ENCODE measurements at places on chromosomes 3 and 15.
A peak's percentile ranks its signal among the peaks of the same experiment; 100 is the strongest.

DNA sequence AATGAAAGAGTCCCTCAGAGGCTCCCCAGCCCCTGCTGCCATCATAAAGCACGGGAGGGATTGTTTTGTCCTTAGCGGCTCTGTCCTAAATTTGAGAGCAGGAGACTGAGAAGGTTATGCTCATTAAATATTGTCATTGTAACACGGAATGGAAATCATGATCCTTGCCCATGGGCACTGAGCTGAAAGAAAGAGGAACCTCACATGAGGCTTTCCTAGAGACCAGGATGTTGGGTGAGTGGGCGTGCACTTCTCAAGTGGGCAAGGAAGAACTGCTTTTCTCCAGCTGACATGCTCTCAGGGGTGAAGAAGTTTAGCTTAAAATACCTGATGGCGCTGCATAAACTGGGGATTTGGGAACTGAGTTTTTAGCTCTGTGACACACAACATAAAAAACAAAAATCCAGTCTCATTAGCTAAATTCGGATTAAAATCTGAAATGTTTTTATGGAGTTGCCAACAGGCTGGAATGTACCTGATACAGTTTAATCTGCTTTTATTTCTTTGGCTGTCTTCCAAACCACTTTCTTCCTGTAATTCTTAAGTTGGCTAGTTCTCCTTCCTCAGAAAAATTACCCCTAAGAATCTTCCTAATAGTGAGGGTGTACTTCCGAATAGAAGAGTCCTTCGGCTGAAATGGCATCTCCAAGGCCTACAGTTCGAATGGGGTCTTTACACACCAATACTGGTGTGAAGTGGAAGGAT, 31.7 kb downstream of the ADPGK start:
- no peak for DNase-seq

- DNase-seq, result no peak
Observed at GRCh38 chr3:188734395-188734794, 437.4 kb upstream of the TPRG1 start.

GRCh38 chr3:186413615-186414415, 51.8 kb upstream of the DGKG start:
- DNase-seq, result no peak

DNA sequence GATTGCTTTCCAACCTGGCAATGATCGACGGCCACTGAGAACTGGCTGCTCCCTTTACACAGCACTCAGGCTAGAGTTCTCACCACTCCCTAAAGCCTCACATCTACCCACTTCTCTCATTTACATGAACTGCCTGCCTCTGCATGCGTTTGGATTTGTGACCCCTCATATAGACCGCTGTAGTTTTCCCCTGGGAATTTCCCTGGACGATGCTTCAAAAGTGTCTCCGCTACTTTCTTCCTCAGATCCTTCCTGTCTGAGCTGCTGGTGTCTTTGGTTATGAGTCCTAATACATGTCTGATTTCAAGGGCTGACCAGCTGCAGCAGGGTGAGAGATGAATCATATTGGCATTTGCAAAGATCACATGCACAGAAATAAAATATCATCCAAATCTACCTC, 116.7 kb upstream of the ETV5 start:
- DNase-seq, result no peak

- no peak for DNase-seq
Observed at GRCh38 chr3:166986000-166986399, 394.1 kb downstream of the ZBBX start.

DNA sequence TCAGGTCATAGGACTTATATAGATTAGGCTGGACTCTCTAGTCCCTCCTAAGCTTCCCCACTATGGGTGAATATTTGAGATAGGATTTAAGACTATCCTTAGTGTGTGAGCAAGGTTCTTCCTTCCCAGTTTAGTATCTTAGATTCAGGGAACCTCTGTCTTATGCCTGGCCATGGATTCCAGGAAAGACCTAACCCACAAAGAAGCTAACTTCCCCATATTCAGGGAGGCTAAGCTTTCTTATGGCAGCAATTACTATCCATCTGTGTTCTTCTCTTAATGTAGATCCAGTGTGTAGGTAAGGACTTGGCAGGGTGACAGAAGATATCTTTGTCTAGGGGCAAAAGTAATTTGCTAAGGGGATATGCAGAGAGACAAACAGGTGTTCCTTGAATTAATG, 25.5 kb upstream of the PIK3R4 start:
- no peak for DNase-seq

GRCh38 chr3:106083854-106084253, 215.0 kb upstream of the CBLB start:
- DNase-seq, result no peak

DNA sequence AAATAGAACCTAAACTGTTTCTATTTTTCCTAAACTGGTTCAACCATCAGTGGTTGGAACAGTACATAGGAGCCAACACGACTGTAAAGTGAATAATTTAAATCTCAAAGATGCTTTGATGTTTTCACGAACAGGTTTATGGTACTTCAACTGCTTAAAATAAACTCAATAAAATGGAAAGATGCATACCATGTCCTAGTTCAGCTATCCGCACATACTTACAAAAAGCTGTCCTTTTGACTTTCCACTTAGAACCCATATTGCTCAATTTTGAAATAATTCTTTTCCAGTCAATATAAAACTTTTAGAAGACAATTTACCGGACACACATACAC, 902 bp downstream of the CMTM6 start:
- no peak for DNase-seq

DNA sequence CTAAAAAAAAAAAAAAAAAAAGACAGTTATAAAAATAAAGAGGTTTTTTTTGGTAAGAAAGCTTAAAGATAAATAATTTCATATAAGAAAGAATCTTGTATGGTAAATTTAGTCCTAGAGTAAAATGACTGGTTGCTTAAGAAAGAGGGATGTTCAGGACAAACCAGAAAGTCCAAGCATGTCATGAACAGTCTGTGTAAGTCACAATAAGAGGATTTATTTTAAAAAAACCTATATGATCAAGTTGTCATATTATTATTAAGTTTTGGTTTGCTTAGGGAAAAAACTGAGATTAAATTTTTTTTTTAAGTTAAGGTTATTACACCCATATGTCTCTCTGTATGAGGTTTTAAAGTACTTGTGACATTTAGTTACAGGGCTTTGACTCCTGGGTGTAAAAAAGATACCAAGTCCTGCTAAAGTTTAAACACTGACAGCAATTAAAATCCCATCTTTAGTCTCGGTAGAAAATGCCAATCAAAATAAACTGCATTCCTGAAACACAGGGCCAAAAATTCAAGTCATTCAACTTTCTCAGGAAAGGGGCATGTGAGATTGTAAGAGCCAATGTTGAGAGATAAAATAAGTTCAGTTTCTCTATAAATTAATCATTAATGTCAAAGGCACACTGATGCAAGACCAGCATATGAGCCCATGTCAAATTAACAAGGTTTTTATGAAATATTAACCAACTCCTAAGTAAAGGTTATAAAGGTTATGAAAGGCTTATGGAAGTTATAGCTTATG, 8.5 kb upstream of the BDH1 start:
- DNase-seq, result no peak

DNA sequence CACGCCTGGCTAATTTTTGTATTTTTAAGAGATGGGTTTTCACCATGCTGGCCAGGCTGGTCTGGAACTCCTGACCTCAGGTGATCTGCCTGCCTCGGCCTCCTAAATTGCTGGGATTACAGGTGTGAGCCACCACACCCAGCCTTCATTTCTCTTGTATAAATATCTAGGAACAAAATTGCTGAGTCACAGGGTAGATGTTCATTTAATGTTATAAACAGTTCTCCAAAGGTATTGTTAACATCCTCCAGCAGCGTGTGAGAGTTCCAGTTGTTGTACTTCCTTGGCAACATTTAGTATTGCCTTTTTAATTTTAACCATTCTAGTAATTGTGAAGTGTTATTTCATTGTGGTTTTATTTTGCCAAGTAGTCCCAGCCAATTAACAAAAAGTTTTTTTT, 23.6 kb upstream of the MTMR14 start:
- DNase-seq, result no peak

- no peak for DNase-seq
Observed at GRCh38 chr15:26098801-26099200, 235.7 kb upstream of the ATP10A start.

DNA sequence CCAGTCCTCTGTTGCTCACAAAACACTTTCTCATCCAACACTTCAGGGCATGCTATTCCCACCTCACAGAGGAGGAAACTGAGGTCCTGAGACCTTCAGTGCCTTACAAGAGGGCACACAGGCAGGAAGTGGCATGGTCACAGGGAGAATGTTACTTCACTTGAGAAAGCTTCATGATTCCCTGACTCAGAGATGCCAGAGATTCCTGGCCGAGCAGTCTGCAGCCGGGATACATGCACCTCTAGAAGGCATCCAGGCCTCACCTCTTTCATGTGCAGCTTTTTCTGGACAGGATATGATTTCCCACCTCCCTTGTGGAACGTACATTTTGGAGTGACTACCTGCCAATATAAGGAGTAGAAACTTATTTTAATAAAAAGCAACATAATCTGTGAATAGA, 2.8 kb upstream of the SST start:
- DNase-seq, result no peak

- peak; percentile 92 for DNase-seq
Observed at GRCh38 chr15:68875377-68876116, 54.8 kb upstream of the SPESP1 start.

- DNase-seq, result peak; percentile 35
Observed at GRCh38 chr3:197791892-197792647, 1.0 kb downstream of the LRCH3 start.

GRCh38 chr3:173932624-173933023, 535.1 kb downstream of the NLGN1 start:
- DNase-seq, result no peak

DNA sequence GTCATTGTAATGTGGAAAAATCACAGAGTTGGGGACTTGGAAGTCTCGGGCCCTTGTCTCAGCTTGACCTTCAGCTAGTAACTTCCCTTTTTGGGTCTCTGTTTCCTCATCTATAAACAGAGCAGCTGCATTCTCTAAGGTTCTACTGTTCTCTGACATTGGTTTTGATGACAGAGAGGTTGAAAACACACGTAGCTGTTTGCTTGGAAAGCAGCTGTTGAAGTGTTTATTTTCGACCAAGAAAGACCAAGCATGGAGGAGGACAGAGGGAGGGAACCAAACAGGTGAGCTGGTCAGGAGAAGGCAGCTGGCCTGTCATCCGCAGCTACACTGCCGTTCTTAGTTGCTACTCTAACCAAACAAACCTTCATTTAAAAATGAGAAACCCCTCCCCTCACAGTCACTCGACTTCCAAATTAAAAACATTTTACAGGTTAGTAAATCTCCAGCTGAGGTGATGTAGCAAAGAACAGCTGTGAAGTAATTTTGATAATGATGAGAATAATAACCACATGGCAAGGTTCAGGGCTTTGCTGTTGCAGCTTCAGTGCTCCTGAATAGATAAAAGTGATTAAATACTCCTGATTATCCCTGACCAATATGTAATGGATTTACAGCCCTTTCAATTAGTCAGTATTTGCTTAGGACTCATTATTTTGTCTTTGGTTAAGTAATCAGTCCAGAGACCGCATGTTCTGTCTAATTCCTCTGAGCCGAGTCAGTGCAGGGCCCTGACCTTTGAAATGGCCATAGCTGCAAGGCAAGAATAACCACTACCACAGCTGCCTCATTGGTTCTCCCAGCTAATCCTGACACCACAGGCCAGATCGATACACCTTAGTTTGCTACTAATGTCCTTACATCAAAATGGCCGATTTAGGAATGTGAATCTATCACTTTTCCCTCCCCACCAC, 65.3 kb downstream of the MEIS2 start:
- no peak for DNase-seq

GRCh38 chr3:16487511-16488175, 25.9 kb downstream of the RFTN1 start:
- no peak for DNase-seq

DNA sequence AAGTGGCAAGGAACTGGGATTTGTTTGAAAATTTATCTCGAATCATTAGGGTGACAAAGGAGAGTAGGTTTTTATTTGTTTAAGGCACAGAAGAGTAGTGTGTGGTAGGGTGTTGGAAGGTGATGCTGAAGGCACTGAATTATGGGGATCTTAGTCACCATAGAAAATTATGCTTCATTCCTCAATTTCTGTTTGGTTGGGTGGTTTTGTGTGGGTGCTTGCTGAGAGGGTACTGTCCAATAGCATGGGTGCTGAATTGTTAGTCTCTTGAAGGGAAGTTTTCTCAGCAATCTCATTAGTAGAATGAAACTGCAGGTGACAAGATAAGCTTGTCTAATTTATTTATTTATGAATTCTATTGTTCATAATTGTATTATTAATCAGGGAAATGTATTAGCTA, 610.9 kb downstream of the AGBL1 start:
- no peak for DNase-seq

DNA sequence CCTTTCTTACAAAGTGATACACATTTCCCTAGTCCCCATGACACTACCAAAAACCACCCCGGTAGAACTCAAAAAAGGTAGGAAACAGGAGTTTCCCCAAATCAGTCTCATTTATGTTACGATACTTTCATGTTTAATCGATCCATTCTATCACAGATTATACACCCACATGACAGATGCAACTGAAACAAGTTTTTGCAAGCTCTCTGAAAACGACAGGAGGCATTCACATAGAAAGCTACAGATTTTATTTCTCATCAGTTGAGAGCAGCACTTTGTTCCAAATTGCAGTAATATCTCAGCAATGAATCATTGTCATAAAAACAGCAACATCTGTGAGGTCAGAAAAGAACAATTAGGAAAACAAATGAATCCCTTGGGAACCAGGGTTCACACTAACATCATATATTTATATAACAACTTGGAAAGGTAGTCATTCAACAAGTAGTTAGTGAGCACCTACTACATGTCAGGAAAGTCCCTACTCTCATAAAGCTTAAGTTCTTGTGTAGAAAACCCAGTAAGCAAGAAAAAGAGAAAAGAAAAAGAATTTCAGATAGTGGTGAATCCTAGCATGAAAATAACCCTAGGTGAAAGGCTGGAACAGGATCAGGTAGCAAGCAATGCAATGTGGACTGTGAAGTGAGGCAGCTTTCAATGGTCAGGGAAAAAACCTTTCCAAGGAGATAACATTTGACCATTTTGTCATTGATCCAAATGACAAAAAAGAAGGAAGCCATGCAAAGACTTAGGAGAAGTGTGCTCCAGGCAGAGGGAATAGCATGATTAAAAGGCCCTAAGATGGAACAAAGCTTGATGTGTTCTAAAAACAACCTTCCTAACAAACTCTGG, 8.3 kb downstream of the PLD1 start:
- no peak for DNase-seq

DNA sequence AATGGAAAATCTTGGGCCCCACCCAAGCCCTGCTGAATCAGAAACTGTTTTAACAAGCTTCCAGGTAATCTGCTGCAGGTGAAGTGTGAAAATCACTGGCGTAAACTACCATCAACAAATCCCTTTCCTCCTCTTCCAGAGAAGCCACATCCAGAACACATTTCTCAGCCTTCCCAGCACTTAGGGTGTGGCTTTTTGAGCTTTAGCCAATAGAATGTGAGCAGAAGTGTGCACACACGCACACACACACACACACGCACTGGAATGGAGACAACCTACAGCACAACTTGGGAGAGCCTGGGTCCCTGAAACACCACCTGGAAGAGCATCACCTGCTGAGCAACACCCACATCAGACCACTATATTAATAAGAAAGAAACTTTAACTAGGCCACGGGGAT, 98.6 kb downstream of the OSBPL10 start:
- DNase-seq, result no peak
